ENCODE measurements at places on chromosomes 4 and X.
A peak's percentile ranks its signal among the peaks of the same experiment; 100 is the strongest.

DNA sequence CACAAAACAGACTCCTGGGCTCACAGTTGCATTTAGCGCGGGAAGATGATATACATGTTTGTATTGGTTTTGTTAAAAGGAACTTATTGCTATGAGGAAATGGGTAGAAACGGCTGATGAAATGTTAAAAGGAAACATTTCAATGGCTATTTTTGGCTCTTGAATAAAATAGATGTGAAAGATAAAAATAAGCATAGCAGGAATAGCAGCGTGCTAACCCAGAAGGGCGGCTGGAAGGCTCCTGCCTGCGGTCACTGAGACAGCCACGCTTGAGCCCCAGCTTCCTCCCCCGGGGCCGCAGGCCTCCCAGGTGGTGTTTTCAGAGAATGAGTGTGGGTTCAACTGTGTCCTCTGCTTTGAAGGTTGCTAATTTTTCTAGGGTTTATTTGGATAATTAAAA, 35.0 kb upstream of the CLCN4 start:
- DNase-seq, result no peak

DNA sequence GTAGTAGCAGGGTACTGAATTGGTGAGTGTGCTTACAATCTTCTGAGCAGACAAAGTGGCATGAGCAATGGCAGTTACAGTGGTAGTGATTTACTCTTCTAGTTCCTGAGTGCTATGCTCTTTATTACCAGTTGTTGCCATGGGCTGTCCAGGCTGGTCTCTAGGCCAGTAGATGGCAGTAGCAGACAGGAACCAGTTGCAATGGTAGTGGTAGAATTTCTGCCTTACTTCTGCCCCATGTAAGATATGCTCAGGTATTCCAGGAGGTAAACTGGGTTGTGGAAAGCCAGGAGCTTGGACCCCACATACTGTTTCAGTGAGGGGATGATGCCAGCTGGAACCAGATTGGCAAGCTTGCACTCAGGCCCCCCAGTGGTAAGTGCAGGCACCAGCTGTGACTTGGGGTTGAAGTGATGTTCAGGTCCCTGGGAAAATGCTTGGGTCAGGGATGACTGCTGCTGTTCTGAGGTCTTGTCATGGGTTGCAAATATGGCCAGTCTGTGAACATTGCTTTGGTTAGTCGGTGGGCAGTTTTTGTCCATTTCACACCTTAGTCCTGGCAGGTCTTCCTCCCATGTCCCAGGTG, 63.0 kb upstream of the ZXDB start:
- peak; percentile 14 for DNase-seq

DNA sequence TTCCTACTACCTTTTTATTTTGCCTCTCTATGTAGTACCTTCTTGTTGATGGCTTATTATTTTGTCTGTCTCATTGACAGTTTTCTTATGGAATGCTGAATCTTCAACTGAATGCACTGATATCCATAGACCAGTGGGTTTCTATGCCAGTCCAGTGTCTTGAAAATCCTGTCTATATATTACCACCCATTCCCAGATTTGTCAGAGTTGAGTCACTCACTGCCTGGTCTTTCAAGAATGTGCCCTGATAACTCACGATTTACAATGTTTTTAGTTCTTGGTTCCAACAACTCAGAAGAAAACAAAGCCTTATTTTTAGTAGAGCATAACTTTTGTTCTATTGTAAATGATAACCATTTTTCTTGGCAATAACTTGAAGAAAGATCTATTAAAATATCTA, 606.0 kb upstream of the PITX2 start:
- no peak for DNase-seq

- DNase-seq, result peak; percentile 34
These were observed 4.0 kb downstream of the NUDT10 start for GRCh38 chrX:51336584-51336983.

All from CD4-positive, alpha-beta T cell treated with Interleukin-17A for 4 hours (primary cell).